ENCODE measurements at places on chromosomes 6 and 20.

- no peak for DNase-seq
Measured at GRCh38 chr6:44016131-44016870, 111.0 kb downstream of the MRPL14 start.

DNA sequence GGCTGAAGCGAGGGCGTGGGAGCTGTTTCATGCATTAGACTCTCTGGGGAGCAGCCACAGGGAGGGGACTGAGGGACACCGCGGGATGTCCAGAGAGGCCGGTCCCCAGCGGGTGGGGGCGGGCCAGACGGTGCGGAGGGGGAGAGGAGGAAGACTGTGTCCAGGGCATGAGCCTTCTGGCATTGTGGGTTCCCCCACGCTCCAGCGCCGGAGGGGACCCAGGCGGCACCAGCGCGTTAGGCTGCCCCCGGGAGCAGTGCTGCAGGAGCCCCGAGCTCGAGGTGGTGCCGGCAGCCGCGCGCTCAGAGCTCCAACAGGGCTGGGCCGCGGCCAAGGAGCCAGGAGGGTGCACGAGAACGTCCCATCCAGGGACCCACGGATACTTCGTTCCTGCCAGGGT, 14.4 kb downstream of the SLC22A3 start:
- no peak for DNase-seq

DNA sequence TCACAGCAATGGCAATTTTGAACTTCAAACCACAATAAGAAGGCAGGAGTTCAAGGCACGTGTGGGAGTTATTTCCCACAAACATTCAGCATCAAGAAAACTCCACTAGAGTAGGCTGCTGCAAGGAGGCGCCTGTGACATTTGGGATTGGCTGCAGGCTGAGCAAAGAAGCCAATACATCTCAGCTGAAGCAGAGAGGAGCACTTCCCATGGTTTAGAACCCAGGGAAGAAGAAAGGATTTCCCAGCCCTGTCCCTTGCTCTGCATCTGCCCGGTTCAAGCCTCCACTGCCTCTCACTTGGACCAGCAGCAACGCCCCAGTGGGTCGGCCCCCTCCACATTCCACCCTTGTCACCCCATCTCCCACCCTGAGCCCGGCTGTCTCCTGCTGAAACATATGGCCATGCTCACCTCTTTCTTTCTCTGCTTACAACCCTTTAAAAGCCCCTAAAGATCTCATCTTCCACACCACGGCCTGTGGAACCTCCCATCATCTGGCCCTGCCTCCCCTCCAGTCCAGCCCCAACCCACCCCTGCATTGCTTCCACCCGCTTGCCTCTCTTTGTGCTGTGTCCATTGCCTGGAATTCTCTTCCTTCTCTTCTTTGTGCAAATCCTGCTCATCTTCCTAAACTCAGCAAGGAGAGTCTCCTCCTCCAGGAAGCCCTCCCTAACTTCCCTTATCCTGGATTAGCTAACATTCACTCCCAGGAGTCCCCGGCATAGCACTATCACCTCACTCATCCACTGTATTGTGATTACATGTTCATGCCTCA, 128.3 kb downstream of the ANKRD60 start:
- no peak for DNase-seq

DNA sequence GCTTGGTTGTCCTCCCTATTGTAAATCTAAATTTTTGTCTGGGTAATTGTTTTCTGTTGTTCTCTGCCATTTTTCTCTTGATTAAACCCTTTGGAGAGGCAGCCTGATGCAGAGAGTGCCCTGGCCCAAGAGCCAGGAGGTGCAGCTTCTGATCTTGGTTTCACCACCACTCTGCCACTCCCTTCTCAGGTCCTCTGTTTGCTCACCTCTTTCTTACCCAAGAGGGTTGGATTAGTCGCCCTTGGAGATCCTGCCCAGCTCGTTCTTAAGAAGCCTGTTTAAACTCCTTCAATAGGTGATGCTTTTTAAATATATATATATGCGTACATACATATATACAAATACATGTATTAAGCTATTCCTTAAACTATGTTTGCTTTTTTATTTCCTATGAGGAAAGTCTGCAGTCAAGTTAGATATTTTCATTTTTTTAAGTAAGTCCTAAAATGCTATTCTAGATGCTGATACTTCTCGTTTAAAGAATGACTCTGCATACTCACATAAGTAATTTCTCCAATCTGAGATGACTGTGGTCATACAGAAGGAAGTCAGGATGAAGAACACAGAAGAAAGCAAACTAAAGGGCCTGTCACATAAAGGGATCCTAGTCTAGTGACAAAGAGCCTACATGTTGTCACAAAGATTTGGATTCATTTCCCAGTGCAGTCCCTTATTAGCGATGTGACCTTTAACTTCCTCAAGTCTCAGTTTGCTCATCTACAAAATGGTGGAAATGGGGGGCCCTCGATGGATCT, 19.9 kb downstream of the TPD52L1 start:
- no peak for DNase-seq

- no peak for DNase-seq
Measured at GRCh38 chr6:167855825-167856425, 29.2 kb downstream of the AFDN start.

DNA sequence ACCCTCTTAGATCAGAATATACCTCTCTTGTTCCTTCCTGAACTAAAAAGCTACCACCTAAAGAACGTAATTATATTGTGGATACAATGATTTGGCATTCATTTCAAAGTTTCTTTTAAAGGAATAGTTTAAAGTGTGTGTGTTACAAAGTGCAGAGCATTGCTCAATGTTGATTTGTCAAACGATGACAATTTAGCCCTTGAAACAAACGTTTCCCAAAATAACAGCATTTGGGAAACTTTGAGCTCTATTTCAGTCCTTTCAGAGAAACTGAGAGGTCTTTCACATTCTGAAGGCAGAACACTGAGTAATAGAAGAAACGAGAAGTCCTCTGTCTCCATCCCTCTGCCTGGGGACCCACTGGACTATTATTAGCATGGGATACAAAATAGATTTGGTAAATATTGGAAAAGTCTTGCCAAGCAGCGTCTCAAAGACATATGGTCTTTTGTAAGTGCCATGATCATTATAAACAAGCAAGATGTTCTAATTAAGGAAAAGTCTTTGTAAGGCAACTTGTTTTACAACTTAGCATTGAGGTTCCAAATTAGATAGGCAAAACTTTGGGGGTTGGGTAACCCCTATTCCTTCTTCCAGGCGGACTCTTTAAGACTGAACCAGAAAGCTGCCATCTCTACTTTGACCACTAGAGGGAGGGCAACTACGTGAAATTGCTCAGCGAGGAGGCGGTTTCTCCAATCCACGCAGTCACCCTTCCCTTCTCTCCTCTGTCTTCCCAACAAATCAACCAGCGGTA, 208.8 kb downstream of the RNF144B start:
- no peak for DNase-seq

DNA sequence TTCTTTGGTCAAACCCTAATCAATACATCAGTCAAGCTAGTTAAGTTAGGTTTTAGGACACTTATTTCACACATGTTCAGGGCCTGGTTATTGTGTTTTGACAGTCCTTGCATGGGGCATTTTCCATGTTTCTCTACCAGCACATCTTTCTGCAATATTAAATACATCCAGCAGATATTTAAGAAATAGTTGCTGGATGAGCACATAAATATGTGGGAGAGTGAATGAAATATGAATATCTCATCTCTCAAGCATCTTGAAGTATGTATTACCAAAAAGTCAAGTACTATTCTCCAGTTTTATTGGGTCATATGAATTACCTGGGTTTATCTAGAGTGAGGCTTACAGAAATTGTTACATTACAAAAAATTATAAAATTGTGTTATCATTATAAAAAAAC, 621.9 kb upstream of the GJE1 start:
- no peak for DNase-seq

GRCh38 chr20:3753098-3753497, 14.5 kb downstream of the ADISSP start:
- peak; percentile 51 for DNase-seq

DNA sequence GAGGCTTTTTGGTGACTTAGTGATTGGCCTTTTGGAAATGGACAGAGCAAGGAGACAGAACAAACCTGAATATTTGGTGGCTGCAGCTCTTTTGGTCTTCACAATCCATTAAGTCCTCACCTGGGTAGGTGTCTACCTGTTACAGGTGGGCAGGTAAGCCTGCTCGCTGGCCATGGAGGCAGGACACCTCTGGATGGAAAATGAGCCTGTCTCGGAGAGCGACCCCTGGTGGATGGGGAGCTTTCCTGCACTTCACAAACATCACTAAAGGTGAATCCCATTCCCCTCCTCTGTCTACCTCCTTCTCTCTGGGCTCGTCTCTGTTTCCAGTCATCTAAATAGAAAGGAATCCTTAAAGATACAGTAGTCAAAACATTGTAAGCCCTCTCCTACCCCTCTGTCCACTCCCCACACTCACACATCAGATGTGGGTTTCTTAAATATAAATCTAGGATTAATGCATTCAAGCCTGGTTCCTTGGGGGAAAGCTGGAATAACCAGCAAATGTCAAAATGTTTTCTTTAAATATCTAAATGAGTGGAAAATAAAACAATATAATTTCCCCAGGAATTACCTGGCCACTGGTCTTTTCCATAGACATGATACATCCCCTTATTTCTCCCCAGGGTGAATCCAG, 304.9 kb downstream of the CDH26 start:
- DNase-seq: peak; percentile 36

DNA sequence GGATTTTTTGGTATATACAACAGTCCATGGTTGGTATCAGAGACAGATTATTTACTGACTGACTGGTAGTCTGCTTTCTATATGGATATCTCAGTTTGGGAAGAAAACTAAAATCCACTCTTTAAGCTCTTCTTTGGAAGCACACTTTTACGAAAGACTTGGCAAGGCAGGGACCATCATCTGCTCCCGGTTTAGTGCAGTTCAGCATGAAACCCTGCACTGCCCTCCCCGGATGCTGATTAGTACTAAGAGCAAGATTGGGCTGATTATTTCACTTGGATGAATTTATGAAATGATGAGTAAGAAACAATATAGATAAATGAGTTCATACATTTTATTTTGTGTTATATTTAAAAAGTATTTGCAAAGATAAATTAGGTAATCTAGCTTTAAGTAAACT, 56.3 kb downstream of the RGS17 start:
- DNase-seq: no peak

GRCh38 chr6:56459030-56459805, 183.5 kb downstream of the DST start:
- no peak for DNase-seq

DNA sequence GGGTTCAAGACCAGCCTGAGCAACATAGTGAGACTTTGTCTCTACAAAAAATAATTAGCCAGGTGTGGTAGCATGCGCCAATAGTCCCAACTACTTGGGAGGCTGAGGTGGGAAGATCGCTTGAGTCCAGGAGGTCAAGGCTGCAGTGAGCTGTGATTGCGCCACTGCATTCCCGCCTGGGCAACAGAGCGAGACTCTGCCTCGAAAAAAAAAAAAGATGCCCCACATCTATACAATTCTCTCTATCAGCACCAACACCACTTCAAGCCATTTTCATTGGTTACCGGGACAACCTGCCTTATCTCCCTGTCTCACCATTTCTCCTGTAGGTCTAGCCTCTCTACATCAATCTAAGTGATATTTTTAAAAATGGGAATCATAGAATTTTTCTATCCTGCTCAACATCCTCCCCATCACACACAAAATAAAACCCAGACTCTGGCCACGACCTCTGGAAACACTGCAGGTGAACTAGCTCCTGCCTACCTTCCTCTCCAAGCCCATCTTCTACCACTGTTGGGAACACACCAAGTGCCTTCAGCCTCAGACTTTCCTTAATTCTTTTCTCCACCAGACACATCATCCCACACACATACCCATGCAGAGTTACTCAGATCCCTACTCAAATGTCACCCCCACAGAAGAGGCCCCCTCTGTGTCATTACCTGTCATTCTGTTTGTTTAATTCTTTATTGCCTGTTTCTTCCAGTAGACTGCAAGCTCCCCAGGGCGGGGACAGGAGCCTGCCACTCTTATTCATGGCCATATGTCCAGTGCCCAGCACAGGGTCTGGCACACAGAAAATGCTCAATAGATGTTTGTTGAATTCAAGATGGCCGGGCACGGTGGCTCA, 9.6 kb upstream of the PLTP start:
- no peak for DNase-seq

GRCh38 chr20:35772563-35773058, 796 bp downstream of the PHF20 start:
- DNase-seq: no peak

- DNase-seq: no peak
Measured at GRCh38 chr6:26594730-26595632, 1.8 kb upstream of the ABT1 start.

DNA sequence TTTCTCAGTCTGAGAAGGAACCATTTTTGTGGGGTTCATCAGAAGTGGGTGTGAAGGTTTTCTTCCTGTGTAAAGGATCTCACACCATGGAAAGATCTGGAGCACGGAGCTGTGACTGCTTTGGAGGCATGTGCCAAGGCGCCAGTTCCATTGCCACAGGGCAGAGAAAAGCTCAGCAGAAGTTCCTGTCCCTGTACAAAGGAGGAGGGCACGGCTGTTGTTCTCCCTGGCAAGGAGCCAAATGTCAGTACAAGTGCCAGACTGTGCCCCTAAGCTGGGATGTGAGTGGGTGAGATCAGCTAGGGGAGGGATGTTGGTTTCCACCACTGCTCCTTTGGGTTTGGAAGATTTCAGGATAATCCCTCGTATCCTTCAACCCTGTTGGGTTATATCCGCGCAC, 117.3 kb downstream of the CRYBG1 start:
- DNase-seq: no peak

DNA sequence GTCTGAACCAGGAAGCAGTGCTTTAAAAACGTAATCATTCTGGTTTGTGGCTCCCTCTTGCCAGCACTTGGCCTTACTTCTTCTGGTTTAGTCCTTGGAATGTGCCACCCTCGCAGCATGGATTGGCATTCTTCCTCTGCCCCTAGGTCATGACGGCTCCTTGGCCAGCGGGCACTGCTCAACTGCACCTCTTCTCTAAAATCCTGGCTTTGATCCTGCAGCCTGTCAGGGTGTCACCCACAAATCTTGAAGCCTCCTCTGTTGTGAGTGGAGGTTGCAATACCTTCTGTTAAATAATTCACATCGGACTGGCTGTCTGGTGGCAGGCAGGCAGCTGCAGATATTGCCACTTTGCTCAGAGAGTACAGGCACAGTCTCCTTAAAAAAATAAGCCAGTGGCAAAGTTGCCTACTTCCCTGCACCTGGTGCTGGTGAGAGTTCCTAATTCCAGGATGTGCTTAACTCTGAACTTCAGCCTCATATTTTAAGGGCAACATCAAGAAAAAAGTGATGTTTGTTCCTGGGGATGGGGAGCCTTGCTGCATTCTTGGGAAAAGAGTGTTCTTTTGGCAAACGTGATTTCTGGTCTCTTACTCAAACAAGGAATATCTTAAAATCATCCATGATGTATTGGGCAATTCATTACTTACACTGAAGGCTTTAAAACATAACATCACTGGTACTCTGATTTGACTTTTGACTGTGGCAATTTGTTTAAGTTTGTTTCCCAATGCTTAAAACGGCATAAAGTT, 179.8 kb downstream of the FOXA2 start:
- DNase-seq: no peak

- no peak for DNase-seq
Measured at GRCh38 chr6:88120635-88121034, 45.5 kb downstream of the CNR1 start.

GRCh38 chr20:57928181-57928967, 218.6 kb upstream of the PMEPA1 start:
- no peak for DNase-seq

- DNase-seq: peak; percentile 57
Measured at GRCh38 chr20:50987493-50988210, 29.0 kb downstream of the MOCS3 start.
